ENCODE measurements at places on chromosomes 7 and 10. TPM values are rescaled to one million over a fixed set of nuclear protein-coding genes. Genes with fewer than 3 reads are reported as not detected.

CDK14 gene
- 6.6 TPM for polyA plus RNA-seq

NOS3 gene
- polyA plus RNA-seq: 28.4 TPM

SFTPD gene
- 0.15 TPM for polyA plus RNA-seq

SHTN1 gene
- polyA plus RNA-seq: 3.4 TPM

CELF2 gene
- 19.5 TPM for polyA plus RNA-seq

XRCC2 gene
- polyA plus RNA-seq: 0.22 TPM

GNAT3 gene
- not detected for polyA plus RNA-seq

EBLN1 gene
- polyA plus RNA-seq: not detected

VWDE gene
- polyA plus RNA-seq: 0.13 TPM

MYPN gene
- 0.04 TPM for polyA plus RNA-seq

AFAP1L2 gene
- 18.3 TPM for polyA plus RNA-seq

LOXL4 gene
- polyA plus RNA-seq: 0.39 TPM

ATRNL1 gene
- 0.37 TPM for polyA plus RNA-seq

PRSS37 gene
- polyA plus RNA-seq: not detected

CDC14C gene
- not detected for polyA plus RNA-seq

KLF14 gene
- 0.05 TPM for polyA plus RNA-seq

PRLHR gene
- polyA plus RNA-seq: not detected

URGCP gene
- 8.6 TPM for polyA plus RNA-seq

CALHM1 gene
- polyA plus RNA-seq: not detected

ITPRID1 gene
- polyA plus RNA-seq: not detected

FXYD4 gene
- not detected for polyA plus RNA-seq

CALN1 gene
- not detected for polyA plus RNA-seq

CCDC172 gene
- not detected for polyA plus RNA-seq

STEAP1 gene
- polyA plus RNA-seq: 1.7 TPM

SAMD9L gene
- 8.5 TPM for polyA plus RNA-seq

TMEM140 gene
- polyA plus RNA-seq: 7.0 TPM

CYP3A5 gene
- 0.10 TPM for polyA plus RNA-seq

ZNF438 gene
- 7.1 TPM for polyA plus RNA-seq

LAMB1 gene
- 51.4 TPM for polyA plus RNA-seq

SUN3 gene
- polyA plus RNA-seq: not detected

CFAP70 gene
- 2.3 TPM for polyA plus RNA-seq

DDC gene
- 0.13 TPM for polyA plus RNA-seq

CYCS gene
- 50.0 TPM for polyA plus RNA-seq

OPN1SW gene
- not detected for polyA plus RNA-seq

CTTNBP2 gene
- polyA plus RNA-seq: 1.4 TPM

PLPP4 gene
- polyA plus RNA-seq: not detected

GNG11 gene
- 36.0 TPM for polyA plus RNA-seq

NKX1-2 gene
- not detected for polyA plus RNA-seq

UBTD1 gene
- 6.8 TPM for polyA plus RNA-seq

CASP2 gene
- polyA plus RNA-seq: 14.5 TPM

ARL4A gene
- 12.9 TPM for polyA plus RNA-seq

CYP3A7 gene
- polyA plus RNA-seq: not detected

Measured in spleen (tissue), 13 donors.